ENCODE measurements at places on chromosomes 2 and 18. TPM values are rescaled to one million over a fixed set of nuclear protein-coding genes. Genes with fewer than 3 reads are reported as not detected.

INO80D gene
- 16.7 TPM for polyA plus RNA-seq

TPO gene
- not detected for polyA plus RNA-seq

ASB18 gene
- polyA plus RNA-seq = not detected

SPP2 gene
- polyA plus RNA-seq = not detected

GRCh38 chr2:150495993-150496627 lies 8.6 kb upstream of the RND3 start:
- H3K27me3 ChIP-seq = no peaks in the 10 kb centered on the region
- H3K36me3 ChIP-seq = no peaks in the 10 kb centered on the region
- no peaks in the 10 kb centered on the region for H3K4me1 ChIP-seq
- H3K27ac ChIP-seq = no peak overlapping the region
- no peak for DNase-seq

- no peaks in the 10 kb centered on the region for H3K27me3 ChIP-seq
- no peak overlapping the region for H3K4me3 ChIP-seq
- H3K27ac ChIP-seq = no peak overlapping the region
- H3K36me3 ChIP-seq = no peaks in the 10 kb centered on the region
- H3K4me1 ChIP-seq = no peaks in the 10 kb centered on the region
Measured at GRCh38 chr2:217837530-217837929, 165.3 kb downstream of the TNS1 start.

- H3K27me3 ChIP-seq = no peaks in the 10 kb centered on the region
- DNase-seq = no peak
- no peaks in the 10 kb centered on the region for H3K36me3 ChIP-seq
- no peak overlapping the region for H3K27ac ChIP-seq
- H3K4me3 ChIP-seq = no peak overlapping the region
Measured at GRCh38 chr2:80291656-80292055, 12.9 kb downstream of the LRRTM1 start.

GRCh38 chr2:45652090-45653031 lies 886 bp downstream of the PRKCE start:
- peaks cover 11% of the 10 kb centered on the region for H3K4me1 ChIP-seq
- peak; percentile 34 for DNase-seq
- H3K27me3 ChIP-seq = no peaks in the 10 kb centered on the region
- peak overlapping the region; percentile 83 for H3K4me3 ChIP-seq
- H3K36me3 ChIP-seq = peaks cover 12% of the 10 kb centered on the region
- H3K27ac ChIP-seq = peak overlapping the region; percentile 79

DNA sequence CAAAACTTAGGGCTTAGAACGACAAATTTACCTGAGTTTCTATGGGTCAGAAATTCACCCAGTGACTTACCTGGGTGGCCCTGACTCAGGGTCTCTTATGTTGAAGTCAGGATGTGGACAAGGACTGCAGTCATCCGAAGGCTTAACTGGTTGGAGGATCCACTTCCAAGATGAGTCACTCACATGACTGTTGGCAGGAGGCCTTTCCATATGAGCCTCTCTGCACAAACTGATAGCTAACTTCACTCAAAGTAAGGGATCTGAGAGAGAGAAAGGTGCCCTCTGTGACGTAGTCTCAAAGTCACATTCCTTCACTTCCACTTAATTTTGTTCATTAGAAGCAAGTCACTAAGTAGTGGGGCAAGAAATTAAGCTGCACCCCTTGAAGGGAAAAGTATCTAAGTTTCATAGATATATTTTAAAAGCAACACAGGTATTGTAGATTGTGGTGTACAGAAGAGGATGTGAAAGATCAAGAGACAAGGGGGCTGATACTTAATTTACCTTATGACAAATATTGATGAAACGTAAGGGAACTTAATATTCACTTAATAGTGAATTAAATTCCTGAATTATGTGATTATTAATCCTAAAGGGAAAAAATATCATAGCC lies 48.4 kb downstream of the TANK start:
- no peak for DNase-seq
- H3K36me3 ChIP-seq = no peaks in the 10 kb centered on the region
- no peaks in the 10 kb centered on the region for H3K27me3 ChIP-seq
- H3K4me3 ChIP-seq = no peak overlapping the region

DNA sequence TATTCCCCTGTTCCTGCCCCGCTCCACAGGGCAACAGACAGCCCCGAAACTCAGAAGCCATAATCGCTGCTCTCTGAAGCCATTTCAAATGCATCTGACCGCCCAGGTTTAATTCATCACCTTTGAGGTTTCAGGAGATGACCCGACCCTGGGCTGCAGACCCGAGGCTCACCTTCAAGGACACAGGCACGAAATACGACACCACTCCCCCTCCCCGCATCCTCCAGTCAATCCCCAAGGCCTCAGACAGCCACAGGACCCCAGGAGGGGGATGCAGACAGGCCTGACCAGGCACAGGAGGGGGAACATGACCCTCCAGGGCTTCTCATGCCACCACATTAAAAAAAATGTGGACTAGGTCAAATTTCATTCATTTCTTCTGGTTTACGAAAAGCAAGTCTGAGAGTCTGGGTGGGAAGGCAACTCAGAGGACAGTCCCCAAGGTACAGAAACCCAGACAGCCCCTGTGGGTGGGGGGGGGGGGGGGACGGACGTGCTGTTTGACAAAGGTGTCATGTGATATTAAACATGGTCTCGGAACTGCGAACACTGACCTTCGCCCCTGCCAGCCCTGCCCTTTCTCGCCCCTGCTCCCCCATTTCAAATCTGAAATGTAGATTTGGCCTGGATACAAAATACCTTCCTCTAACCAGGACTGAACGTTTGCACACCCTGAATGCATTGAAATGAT lies 142.9 kb downstream of the BCL11A start:
- DNase-seq = no peak
- no peaks in the 10 kb centered on the region for H3K27me3 ChIP-seq
- H3K4me1 ChIP-seq = no peaks in the 10 kb centered on the region
